ENCODE measurements at places on chromosomes 13 and 19. TPM values are rescaled to one million over a fixed set of nuclear protein-coding genes. Genes with fewer than 3 reads are reported as not detected.

- no peak for DNase-seq
- peaks cover 46% of the 10 kb centered on the region for H3K4me1 ChIP-seq
- H3K27me3 ChIP-seq, result no peaks in the 10 kb centered on the region
- peaks cover 28% of the 10 kb centered on the region for H3K36me3 ChIP-seq
- peak overlapping the region; percentile 77 for H3K4me3 ChIP-seq
Measured at GRCh38 chr19:58387338-58388174, 487 bp downstream of the RPS5 start.

DNA sequence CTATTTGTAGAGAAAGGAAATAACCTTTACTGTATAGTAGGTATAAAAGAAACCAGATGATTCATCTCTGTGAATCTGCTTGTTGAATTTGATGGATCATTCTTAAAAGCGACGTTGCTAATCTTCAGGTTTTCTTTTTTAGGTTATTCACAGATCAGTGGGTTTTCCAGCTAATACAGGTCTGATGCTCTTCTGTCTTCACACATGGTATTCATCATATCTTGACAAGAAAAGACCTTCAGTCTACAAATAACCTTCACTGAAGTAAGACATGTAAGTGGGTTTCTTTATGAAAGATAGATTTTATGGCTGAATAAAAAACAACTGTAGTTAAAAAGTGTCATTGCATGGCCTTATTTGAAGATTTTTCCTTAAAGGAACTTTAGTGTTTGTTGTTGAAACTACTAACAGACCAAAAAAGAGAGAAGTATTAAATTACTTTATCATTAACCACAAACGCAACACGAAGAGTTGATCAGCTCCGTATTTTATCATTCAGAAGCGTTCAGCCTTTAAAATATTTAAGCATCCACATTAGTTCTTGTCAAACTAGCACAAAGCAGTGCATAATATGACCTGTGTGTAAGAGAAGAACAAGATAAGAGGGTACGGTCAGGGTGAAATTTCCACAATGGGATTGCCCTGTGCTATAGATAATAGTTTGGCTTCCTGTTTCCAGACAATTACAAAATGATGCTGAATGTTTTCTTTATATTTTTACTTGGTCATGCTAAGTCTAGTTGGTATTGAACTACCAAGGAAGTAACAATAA is 299.5 kb downstream of the MZT1 start:
- H3K4me3 ChIP-seq, result no peak overlapping the region
- no peak for DNase-seq
- H3K27me3 ChIP-seq, result no peaks in the 10 kb centered on the region
- no peaks in the 10 kb centered on the region for H3K36me3 ChIP-seq

GRCh38 chr19:47097396-47098201 is 16.0 kb downstream of the ZC3H4 start:
- peaks cover 80% of the 10 kb centered on the region for H3K4me1 ChIP-seq
- peaks cover 14% of the 10 kb centered on the region for H3K36me3 ChIP-seq
- H3K4me3 ChIP-seq, result no peak overlapping the region
- peak overlapping the region; percentile 54 for H3K27ac ChIP-seq

- no peaks in the 10 kb centered on the region for H3K36me3 ChIP-seq
- no peak for DNase-seq
- H3K4me1 ChIP-seq, result no peaks in the 10 kb centered on the region
- H3K27ac ChIP-seq, result no peak overlapping the region
Measured at GRCh38 chr19:49712397-49712859, 21.5 kb downstream of the CPT1C start.

DNA sequence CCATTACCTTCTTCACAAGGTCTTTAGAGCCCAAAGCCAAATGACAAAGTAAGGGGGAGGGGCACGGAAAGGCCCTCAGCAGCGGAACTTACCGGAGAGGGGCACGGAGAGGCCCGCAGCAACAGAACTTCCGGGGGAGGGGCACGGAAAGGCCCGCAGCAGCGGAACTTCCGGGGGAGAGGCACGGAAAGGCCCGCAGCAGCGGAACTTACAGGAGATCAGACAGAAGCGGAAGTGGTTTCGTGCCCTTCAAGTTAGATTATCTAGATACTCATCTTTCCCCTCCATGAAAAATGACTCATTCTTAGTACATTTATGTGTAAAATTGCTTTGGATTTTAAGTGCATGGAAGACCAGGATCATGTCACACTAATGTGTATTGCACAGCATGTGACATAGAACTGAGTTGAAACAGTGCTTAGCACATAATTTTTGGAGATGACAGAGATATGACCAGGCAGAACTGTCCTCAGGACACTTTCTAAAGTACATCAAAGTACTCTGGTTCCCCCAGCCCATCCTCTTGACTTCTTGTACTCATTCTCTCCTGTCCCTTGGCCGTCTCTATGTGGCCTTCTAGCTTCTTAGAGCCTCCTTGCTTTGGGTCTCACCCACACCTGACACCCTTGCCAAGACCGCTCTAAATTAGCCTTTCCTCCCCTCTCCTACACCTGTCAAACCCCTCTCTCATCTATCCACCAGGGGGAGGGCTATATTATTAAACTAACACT is 25.7 kb upstream of the TPTE2 start:
- peak; percentile 42 for DNase-seq
- H3K4me1 ChIP-seq, result no peaks in the 10 kb centered on the region
- no peaks in the 10 kb centered on the region for H3K36me3 ChIP-seq
- H3K4me3 ChIP-seq, result no peak overlapping the region

DNA sequence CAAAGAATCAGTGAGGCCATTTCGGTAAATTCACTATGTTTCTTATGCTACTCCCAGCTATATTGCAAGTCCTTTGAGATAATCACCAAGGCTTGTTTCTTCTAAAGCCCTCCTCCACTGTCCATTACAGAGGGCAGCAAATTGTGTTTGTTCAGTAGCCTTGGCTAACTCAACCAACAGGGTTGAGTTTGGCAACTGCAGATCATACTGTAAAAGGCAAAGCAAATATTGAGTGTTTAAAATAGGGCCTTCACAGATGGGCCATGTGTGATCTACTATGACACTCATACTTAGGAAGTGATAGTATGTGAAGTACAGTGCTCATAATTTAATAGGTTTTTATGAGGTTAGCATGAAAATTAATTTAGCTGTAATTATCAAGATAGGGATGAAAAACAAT is 171.3 kb downstream of the DACH1 start:
- no peaks in the 10 kb centered on the region for H3K36me3 ChIP-seq
- no peak overlapping the region for H3K27ac ChIP-seq

- no peak overlapping the region for H3K27ac ChIP-seq
- H3K36me3 ChIP-seq, result no peaks in the 10 kb centered on the region
- no peaks in the 10 kb centered on the region for H3K27me3 ChIP-seq
- no peak for DNase-seq
Measured at GRCh38 chr13:114106526-114106925, 25.9 kb downstream of the RASA3 start.

GRCh38 chr19:11198769-11199424 is 1.6 kb upstream of the KANK2 start:
- H3K4me1 ChIP-seq, result peaks cover 76% of the 10 kb centered on the region
- no peaks in the 10 kb centered on the region for H3K36me3 ChIP-seq
- no peaks in the 10 kb centered on the region for H3K27me3 ChIP-seq
- peak overlapping the region; percentile 95 for H3K27ac ChIP-seq
- no peak for DNase-seq

DNA sequence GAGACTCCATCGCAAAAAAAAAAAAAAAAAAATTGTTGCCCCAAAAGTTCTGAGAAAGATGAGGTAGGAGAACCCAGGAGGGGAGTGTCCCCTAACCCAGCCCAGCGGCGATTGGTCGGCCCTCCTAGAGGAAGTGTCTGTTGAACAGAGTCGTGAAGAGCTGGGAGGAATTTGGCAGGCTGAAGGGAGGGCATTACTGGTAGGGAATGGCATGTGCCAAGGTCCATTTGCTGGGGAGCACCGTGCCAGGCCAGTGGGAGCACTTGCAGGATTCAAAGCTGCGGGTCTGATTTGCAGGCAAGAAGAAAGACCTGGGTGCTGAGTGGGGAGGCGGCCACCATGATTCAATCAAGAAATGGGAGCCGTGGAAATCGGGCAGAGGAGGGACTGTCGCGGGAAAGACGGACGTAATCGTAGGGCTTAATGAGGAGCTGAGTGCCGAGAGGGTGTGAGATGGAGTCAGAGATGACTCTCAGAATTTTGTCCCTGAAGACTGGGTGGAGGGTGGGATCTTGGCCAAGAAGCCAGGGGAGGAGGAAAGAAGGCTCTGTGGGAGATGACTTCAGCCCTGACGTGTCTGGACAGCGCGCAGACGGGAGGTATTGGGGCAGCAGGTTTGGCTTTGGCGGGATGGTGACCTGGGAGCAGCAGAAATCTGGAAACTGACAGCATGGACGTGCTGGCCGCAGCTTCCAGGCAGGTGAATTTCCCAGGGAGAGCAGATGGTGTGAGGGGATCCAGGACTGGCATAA is 15.4 kb downstream of the CERS4 start:
- H3K27me3 ChIP-seq, result no peaks in the 10 kb centered on the region
- peaks cover 8% of the 10 kb centered on the region for H3K4me1 ChIP-seq
- no peak overlapping the region for H3K27ac ChIP-seq
- no peaks in the 10 kb centered on the region for H3K36me3 ChIP-seq
- no peak overlapping the region for H3K4me3 ChIP-seq

DNA sequence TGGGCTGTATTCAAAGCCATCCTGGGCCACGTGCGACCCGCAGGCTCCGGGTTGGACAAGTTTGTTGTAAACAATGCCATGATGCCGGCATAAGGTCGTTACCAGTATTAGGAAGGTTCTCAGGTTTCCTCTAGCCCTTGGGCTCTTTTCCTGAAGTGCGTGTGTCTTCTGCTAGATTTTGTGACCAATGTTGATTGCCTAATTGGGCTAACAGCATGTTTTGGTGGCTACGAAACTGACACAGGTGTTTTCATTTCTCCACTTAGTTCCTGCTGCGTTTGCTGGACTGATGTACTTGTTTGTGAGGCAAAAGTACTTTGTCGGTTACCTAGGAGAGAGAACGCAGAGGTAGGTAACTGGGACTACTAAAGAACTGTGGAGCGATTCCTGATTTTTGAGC is 20.3 kb downstream of the ALOX5AP start:
- no peak overlapping the region for H3K27ac ChIP-seq
- H3K36me3 ChIP-seq, result no peaks in the 10 kb centered on the region
- no peak overlapping the region for H3K4me3 ChIP-seq
- no peaks in the 10 kb centered on the region for H3K27me3 ChIP-seq

DNA sequence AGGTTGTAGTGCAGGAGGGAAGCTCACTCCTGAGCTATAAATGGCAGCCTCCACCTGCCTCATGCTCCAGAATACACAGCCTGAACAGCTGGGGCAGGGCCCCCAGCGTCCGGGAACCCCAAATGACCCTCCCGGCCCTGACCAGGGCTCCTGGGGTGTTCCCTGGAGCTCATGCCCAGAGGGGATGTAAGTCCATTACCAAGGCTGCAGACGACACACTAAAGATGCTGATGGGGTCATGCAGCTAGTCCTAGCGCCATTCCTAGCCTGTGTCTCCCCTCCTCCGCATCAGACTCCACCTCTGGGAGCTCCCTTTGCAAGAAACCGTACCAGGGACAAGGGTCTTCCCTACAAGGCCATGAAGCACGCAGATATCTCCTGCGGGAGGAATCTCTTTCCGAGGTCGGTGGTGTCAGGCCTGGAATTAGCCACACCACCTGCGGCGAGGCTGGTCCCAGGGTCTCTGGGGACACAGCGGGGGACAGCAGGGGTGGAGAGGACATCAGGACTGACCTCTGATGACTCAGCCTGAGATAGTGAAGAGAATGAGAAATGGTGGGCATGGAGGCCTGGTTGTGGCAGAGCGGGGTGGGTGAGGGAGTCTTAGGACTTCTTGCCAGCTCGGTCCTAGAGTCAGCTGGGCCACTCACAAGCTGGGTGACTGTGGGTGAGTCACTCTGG is 11.9 kb upstream of the TPM4 start:
- peaks cover 28% of the 10 kb centered on the region for H3K4me1 ChIP-seq
- H3K4me3 ChIP-seq, result no peak overlapping the region
- H3K27me3 ChIP-seq, result no peaks in the 10 kb centered on the region
- no peaks in the 10 kb centered on the region for H3K36me3 ChIP-seq

GRCh38 chr19:34075661-34076091 is 96.6 kb upstream of the LSM14A start:
- H3K4me1 ChIP-seq, result no peaks in the 10 kb centered on the region
- H3K36me3 ChIP-seq, result no peaks in the 10 kb centered on the region

GRCh38 chr13:65926750-65927171 is 1303.4 kb downstream of the PCDH9 start:
- peaks cover 8% of the 10 kb centered on the region for H3K4me1 ChIP-seq
- H3K27me3 ChIP-seq, result no peaks in the 10 kb centered on the region
- no peaks in the 10 kb centered on the region for H3K36me3 ChIP-seq
- no peak overlapping the region for H3K27ac ChIP-seq
- H3K4me3 ChIP-seq, result no peak overlapping the region
- DNase-seq, result no peak

DNA sequence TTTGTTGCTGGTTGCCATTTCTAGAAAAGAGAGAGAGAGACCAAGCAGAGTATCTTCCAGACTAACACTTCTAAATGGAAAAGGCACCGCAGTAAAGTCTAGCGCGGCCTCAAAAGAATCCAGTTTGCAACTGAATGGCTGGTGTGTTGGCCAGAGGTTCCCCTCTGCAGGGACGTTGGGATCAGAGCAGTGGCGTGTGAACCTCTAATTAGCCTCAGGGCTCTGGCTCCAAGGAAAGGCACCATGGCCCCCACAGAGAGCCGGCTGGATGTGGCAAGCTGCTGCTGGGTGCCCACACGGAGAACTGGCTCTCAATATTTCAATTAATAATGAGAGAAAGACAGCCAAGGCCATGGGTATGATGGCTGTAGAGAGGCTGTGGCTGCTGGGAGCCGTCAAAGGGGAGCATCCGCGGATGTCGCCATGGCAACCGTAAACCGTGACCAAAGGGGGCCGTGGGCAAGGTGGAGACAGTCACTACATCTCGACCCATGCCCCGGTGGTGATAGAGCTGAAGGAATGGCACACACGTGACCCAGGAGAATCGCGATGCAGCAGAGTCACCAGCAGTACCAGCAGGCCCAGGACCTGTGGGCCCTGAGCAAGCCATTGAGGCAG is 9.5 kb downstream of the VSTM2B start:
- peaks cover 2% of the 10 kb centered on the region for H3K4me1 ChIP-seq
- no peak overlapping the region for H3K27ac ChIP-seq
- DNase-seq, result no peak
- H3K4me3 ChIP-seq, result no peak overlapping the region
- H3K36me3 ChIP-seq, result no peaks in the 10 kb centered on the region

- H3K27me3 ChIP-seq, result no peaks in the 10 kb centered on the region
- no peaks in the 10 kb centered on the region for H3K36me3 ChIP-seq
- no peak overlapping the region for H3K27ac ChIP-seq
- no peak overlapping the region for H3K4me3 ChIP-seq
- H3K4me1 ChIP-seq, result no peaks in the 10 kb centered on the region
Measured at GRCh38 chr19:30335306-30335886, 36.8 kb upstream of the ZNF536 start.

- H3K4me3 ChIP-seq, result no peak overlapping the region
- no peak overlapping the region for H3K27ac ChIP-seq
- H3K4me1 ChIP-seq, result peaks cover 13% of the 10 kb centered on the region
- no peaks in the 10 kb centered on the region for H3K27me3 ChIP-seq
Measured at GRCh38 chr19:1901940-1902404, 3.2 kb upstream of the ADAT3 start.

- peaks cover 98% of the 10 kb centered on the region for H3K36me3 ChIP-seq
- no peak for DNase-seq
- no peaks in the 10 kb centered on the region for H3K27me3 ChIP-seq
- peaks cover 11% of the 10 kb centered on the region for H3K4me1 ChIP-seq
- H3K4me3 ChIP-seq, result no peak overlapping the region
- no peak overlapping the region for H3K27ac ChIP-seq
Measured at GRCh38 chr19:19010551-19010950, 22.8 kb downstream of the SUGP2 start.

Gene ACP7
- total RNA-seq, result not detected

Gene GATAD2A
- 34.9 TPM for total RNA-seq

Gene CERS1
- total RNA-seq, result 0.42 TPM

Gene EID2
- 21.7 TPM for total RNA-seq

Gene PRR22
- total RNA-seq, result 1.2 TPM
